ENCODE measurements at places on chromosomes 7 and 10.

DNA sequence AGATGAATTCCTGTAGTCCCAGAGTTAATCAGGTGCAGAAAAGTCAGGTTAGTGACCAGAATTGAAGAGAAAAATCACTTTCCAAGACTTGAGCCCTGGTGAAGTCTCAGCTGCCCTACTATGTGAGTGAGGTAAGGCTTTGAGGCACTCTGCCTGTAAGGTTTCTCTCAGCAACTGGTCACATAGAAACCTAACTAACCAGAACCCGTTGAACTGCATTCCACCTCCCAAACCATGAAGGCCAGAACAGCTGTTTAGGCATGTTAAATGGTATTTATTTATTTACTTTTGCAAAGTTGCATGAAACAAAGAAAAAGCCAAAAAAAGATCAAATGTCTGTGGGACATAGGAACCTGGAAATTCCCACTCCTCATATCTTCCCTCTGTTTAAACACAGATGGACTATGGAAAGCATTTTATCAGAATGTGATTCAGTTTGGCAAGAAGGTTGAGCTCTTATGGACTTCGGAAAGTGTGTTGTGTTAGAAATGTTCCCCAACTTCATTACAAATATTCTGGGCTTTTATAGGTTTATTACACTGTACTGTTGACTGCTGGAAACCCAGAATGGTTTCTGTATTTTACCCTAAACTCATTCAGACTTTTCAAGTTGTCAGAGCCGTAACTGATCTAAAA, 12.8 kb upstream of the GPR85 start:
- no peak for DNase-seq

GRCh38 chr10:124010024-124010423, 83.4 kb downstream of the CHST15 start:
- DNase-seq: no peak

GRCh38 chr7:108384716-108385483, 71.3 kb downstream of the NRCAM start:
- DNase-seq: no peak

DNA sequence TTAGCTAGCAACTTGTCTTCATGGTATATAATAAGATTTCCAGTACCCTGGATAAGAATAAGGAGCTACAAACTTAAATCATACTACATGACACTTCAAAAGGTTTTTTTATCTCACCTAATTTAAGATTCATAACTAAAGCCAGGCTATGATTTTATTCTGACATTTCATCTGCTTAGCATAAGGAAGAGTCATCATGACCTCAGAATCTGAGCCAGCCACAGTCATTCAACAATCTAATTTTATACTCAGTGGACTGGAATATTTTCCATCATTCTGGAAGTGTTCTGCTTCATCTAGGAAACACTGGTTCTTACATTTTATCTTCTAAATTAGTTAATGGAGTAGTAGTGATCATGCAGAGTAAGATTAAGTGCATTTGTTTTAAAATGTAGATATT, 102.1 kb upstream of the KCND2 start:
- peak; percentile 4 for DNase-seq

- DNase-seq: no peak
Measured at GRCh38 chr10:45372251-45372951, 1.6 kb upstream of the ALOX5 start.

GRCh38 chr10:79883986-79884385, 57.4 kb downstream of the NUTM2E start:
- no peak for DNase-seq

DNA sequence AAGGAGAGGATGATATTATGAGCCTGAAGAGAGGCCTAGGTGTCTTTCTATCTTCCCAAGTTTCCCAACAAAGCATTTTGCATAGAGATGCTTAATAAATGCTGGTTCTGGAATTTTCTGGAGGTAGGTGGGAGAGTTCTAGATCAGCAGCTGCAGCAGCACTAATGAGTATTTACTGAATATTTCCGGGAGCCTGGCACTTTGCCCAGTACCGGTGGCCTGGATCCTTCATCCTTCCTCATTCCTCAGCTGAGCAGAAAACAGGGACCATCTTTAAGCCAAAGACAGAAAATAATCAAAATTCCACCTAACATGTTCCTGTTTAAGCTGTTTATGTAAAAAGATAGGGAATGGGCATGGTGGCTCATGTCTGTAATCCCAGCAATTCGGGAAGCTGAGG, 813.2 kb upstream of the AUTS2 start:
- DNase-seq: no peak

- no peak for DNase-seq
Measured at GRCh38 chr7:39269034-39269433, 291.3 kb downstream of the POU6F2 start.

DNA sequence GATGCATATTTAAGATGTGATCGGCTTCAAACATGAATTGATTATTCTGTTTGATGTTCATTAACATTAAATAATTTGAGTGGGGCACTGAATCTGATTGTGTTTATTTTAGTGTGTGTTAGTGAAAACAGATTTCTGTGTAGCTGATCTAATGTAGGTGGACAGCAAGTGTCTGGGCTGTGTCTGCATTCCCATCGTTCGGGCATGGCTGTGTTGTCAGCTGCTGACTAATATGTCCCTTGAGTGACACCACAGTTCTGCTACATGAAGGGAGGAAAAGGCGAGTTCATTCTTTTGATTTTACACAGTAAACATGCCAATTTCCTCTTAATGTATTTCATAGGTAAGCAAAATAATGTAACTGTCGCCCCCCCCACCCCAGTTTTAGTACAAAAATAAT, 203.0 kb downstream of the CNTNAP2 start:
- DNase-seq: no peak

Measured in putamen (tissue), 1 donor.